ENCODE measurements at places on chromosomes 12 and 14.

DNA sequence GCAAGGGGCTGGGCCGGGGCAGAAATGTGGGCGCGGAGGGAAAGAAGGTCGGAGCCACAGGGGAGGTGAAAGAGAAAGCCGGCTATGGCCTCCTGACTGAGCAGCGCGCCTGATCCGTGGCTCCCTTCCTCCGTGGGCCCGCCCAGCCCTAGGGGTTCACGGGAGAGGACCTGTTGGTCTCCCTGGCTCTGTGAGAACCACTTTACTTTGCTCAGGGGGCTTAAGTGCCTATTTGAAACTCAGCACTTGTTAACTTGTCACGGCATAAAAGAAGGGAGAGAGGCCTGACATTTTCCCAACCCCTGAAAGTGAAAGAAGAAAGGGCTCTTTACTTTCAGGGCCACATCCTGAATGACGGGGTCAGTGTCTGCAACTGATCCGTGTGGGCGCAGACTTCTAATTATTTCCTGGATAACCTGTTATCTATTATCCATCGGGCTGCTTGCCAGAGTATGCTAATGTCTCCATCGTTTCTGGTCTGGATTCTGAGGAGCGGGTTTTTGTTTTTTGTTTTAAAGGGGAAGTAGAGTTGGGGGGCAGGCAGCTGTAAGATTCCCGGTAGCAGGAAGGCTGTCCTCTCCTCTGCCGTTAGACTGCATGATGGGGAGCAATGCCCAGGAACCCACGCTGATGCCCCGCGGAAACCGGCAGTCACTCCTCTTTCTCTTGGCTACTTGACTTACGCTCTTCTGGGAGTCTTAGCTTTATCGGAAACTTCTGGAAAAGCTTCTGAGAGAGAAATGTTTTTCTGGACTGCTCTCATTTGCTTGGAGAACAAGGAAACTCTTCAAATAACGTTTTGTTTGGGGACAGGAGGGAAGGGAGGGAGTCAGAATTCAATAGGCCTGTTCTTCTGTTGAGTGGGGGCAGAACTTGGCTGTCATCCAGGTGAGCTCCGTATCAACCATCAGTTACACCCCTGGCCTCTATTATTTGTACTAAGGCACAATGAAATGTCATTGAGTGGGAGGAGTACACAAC, 127.7 kb upstream of the MAX start:
- peak; percentile 29 for DNase-seq
- peak overlapping the region; percentile 56 for H3K4me3 ChIP-seq
- H3K27ac ChIP-seq = peak overlapping the region; percentile 50
- peaks cover 13% of the 10 kb centered on the region for H3K27me3 ChIP-seq
- H3K36me3 ChIP-seq = no peaks in the 10 kb centered on the region
- peaks cover 27% of the 10 kb centered on the region for H3K4me1 ChIP-seq

DNA sequence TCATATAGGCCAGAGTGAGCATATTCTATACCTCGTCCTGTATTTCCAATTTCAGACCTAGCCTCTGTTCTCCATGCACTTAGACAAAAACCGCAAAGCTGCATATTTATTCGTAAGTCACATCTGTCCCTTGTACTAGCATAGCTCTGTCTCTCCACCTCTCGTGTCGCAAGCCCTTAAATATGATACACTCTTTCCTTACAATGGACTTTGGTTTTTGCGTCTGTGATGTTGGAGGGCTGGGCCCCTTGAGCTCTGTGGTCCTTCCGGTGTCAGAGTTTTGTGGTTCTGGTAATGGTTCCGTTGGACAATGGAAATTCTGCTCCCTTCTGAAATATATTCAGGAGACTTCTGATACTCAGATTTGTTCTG, 11.3 kb downstream of the PRKCH start:
- no peak overlapping the region for H3K27ac ChIP-seq
- no peak for DNase-seq
- peaks cover 19% of the 10 kb centered on the region for H3K4me1 ChIP-seq

DNA sequence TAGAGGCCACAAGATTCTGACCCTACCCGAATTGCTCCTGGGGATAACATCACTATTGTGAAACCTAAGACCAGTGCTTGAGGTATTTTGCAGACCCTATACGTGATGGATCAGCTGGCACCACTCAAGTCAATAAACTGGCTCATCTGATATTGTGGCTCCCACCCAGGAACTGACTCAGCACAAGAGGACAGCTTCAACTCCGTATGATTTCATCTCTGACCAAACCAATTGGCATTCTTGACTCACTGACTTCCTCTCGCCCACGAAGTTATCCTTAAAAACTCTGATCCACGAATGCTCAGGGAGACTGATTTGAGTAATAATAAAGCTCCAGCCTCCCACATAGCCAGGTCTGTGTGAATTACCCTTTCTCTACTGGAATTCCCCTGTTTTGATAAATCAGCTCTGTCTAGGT, 1036.1 kb upstream of the TMEM132C start:
- no peaks in the 10 kb centered on the region for H3K4me1 ChIP-seq
- no peaks in the 10 kb centered on the region for H3K36me3 ChIP-seq
- no peak overlapping the region for H3K4me3 ChIP-seq
- H3K27ac ChIP-seq = no peak overlapping the region

GRCh38 chr14:99351166-99352007, 79.4 kb upstream of the BCL11B start:
- no peak overlapping the region for H3K4me3 ChIP-seq
- H3K4me1 ChIP-seq = peaks cover 33% of the 10 kb centered on the region
- H3K36me3 ChIP-seq = no peaks in the 10 kb centered on the region
- DNase-seq = no peak
- peaks cover 3% of the 10 kb centered on the region for H3K27me3 ChIP-seq

- no peaks in the 10 kb centered on the region for H3K36me3 ChIP-seq
- no peaks in the 10 kb centered on the region for H3K4me1 ChIP-seq
- no peak for DNase-seq
- H3K27me3 ChIP-seq = peaks cover 8% of the 10 kb centered on the region
- no peak overlapping the region for H3K4me3 ChIP-seq
Observed at GRCh38 chr12:95820096-95820703, 29.6 kb upstream of the NTN4 start.

Measured in nephron progenitor cell (in vitro differentiated cells).